Upper lobe of left lung (tissue), 6 donors: ENCODE measurements at places on chromosomes 3 and 15.

DNA sequence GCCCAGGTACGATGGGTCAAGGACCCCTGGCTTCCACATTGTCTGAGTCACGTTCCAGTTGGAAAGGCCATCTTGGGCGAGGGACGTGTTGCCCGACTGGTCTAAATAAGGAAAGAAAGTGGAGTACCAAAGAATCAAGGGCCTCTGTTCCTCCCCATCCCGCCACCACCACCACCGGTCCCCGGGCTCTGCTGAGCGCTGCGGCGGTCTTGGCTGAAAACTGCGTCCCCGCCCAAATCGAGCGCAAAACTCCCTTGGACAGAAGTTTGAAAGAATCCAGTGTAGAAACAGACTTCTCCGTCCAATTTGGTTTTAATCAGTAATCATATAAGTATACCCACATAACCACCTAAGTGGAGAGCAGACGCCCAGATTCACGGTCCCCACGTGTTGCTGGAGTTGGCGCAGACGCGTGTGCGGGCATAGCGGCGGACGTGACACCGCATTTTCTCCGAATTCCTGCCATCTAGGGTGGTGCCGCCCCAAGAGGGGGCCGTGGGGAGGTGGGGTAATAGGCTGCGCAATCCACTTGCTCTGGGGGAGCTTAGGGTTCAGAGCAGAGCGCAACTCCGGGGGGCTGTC is 243.8 kb upstream of the TOPAZ1 start:
- DNase-seq, result peak; percentile 54

DNA sequence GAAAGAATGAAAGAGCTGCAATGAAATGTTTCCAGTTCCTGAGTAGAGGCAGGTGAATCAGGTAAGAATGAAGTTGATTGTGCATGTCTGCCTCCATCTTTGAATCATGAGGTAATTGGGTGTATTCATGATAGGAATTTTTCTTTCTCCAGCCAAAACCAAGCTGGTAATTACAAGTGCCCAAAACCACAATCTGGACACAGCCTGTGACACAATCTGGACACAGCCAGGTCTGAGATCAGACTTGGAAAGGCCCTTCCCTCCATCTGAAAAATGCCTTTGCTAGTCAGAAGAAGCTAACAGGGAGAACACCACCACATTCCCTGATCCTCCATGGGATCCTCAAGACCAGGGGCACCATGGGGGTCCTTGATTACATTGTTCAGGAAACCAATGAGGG is 338.5 kb upstream of the THBS1 start:
- DNase-seq, result no peak

GRCh38 chr3:136690599-136690998 is 61.6 kb downstream of the STAG1 start:
- no peak for DNase-seq

GRCh38 chr3:195020921-195021320 is 250.0 kb downstream of the XXYLT1 start:
- DNase-seq, result no peak

DNA sequence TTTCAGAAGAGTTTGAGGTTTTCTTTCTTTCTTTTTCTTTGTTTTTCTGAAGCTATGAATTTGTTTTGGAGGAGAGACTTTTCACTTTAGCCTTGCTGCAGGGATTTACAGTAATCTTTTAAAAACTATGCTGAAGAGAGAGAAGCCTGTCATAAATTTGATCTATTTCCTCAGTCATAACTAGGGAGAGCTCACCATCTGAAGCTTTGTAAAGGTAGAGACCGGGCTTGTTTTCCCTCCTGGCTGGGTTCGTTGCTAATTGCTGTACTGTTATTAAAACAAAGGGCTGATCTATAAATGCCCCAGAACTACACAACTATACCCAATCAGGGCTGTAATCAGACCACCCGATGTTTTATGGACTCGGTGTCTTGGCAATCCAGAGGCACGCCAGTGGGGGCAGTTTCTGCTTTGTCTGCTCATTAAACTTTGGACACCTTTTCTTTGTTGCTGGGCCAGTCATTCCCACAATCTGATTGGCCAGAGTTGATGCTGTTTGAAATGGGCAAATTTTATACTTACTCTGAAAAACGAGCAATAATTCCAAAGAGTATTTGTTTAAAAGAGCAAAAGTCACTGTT is 164.3 kb downstream of the CACNA1D start:
- no peak for DNase-seq

DNA sequence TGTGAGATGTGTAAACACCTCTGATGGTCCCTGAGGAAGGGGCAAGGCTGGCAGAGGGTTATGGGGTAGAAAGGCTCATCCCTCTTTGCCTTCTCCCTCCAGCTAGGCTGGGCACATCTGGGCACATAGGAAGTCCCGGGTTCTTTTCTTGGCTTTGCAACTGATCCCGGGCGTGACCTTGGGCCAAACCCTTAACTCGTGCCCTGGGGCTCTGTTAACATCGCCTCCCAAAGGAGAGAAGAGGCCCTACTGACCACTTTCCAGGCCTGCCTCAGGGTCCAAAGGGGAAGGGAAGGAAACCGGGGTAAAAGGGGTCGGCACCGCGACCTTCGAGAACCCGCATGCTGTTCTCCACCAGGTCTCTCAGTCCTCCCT is 549 bp downstream of the C3orf18 start:
- no peak for DNase-seq

- no peak for DNase-seq
These were observed 15.2 kb downstream of the GK5 start for GRCh38 chr3:142210144-142210543.

DNA sequence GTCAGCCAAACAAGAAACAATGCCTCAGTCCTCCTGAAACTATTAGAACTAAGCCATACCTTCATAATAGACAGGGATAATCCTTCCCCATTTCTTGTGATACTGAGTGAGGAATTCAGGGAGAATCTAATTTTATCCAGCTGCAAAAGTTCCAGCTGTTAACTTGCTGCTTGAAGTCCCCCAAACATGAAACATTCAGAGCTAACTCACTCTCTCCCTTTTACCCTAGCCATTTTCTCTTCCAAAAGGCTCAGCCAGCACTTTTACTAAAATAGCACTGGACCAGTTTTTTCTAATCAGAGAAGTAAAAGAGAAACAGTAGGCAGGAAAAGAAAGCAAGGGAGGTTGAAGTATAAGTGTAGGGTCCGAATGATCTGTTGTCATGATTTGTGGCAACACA is 268.1 kb downstream of the TAFA4 start:
- DNase-seq, result no peak

GRCh38 chr3:111616417-111617105 is 21.4 kb upstream of the ZBED2 start:
- DNase-seq, result peak; percentile 42

DNA sequence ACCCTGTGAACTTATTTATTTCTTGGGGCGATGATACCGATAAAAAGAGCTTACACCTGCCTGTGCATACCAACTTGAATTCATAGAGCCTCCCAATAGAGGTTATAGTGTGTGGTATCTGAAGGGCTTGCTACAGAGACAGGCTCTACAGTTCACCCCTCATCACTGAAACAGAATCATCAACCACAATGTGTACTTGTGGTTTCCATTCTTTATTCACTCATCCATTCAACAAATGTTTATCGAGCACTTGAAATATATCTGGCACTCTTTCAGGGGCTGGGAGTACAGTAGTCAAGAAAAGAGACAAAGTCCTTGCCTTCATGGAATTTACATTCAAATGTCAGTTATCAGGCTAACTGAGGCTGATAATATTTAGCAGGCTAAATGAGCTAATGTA is 134.4 kb upstream of the SKOR1 start:
- DNase-seq, result no peak

DNA sequence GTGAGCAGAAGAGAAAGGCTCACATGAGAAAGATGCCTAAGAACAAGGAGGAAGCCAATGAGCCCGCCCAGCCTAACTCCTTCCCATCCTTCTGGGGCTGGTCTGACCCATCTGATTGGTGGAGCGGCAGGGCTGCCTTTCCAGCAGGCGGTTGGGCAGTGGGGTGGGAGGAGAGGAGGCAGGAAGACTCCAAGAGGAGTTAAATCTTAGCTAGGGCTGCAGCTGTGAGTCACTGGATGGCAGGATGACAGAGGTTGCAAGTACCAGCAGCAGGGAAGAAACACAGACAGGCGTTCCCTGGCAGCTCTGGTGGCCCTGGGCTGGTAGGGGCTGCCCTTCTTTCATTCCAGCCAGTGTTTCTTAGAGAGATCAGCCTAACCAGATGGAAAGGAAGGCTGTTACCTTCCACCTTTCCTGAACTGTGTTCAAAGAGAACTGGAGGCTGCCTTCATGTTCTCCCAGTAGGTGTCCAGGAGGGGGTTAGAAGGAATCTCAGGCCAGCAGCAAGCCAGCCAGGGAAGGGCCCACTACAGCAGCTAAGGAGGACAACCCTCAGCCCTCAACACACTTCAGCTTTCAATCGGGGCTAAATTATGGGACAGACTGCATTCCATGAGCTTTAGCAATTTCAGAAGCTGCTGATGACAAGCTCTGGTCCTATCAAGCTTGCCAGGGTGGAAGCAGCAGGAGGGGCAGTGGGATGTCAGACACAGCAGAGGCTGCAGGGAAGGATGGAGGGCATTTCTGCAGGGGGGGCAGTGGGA is 50.3 kb downstream of the CHSY1 start:
- peak; percentile 42 for DNase-seq

GRCh38 chr3:184594371-184595001 is 32.9 kb downstream of the EPHB3 start:
- no peak for DNase-seq

GRCh38 chr3:7392206-7392605 is 531.3 kb downstream of the GRM7 start:
- DNase-seq, result no peak

DNA sequence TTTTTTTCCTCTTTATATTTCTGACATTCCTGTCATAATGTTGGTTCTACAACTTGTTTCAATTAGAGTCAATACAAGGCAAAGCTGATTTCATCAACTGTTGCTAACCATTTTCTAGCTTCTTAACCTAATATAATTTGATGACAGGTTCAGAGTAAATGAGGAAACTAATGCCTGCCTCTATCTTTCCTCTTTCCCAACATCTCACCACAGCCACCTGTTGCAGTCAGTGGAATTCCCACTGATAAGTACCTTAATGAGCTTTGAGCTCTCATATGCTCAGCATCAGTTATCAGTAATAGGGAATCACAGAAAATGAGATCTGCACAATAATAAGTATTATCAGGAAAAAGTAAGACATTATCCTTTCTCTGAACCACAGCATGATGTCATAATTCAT is 241.9 kb downstream of the MEIS2 start:
- DNase-seq, result no peak

DNA sequence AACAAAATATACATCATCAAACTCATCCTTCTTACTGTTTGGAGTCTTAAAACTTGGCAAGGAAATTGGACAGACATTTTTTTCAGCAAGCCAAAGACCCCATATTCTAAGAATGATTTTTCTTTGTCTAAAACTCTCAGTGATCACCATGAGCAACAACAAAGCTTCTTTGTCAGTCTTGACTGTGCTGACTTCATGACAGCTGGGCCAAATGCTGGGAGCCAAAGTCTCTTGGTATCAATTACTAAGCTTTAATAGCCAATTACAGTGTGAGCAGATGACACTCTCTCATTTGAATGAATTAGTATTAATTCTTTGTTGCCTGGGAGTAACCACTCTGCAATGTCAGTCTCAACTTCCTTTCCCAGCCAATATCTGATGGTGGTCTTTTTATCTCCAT is 48.1 kb upstream of the GK5 start:
- DNase-seq, result no peak

DNA sequence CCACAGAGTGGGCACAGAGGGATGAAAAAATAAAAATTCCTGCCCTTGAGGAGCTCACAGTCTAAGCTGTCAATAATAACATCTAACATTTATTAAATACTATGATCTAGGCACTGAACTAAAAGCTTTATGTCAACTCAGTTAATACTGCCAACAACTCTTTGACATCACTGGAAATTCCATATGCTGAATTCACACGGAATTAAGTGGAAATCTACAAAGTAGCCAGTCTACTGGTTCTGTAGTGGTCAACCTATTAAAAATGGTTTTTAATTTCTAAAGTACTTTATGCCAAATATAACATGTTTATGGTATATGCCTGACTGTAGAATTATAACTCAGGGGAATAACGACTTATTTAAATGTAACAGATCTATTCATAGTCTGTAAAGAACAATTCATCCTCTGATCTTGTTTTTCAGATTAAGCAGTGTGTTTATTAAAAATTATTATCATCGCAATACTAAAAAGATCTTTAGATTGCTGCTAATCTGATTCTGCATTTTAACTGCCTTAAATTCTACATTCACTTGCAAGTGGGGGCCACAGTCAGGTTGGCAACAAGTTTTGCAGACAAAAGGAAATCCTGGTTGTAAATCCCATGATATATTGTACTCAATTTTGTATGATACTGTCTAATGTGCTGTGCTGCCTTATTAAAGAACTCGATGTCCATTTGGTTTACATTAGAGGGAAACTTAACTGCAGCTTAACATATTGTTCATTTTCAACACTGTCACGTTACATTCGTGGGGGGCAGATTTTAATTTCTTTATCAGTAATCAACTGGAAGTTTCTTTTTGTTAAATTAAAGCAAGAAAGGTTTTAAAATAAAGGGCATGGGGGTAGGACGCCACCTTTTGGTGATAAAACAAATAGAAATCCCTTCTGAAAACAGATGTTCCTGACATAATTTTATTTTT is 2.6 kb upstream of the FOXP1 start:
- DNase-seq, result no peak

- peak; percentile 77 for DNase-seq
These were observed 11.6 kb downstream of the EPB42 start for GRCh38 chr15:43209059-43209824.

GRCh38 chr3:190443257-190443656 is 6.4 kb downstream of the TMEM207 start:
- DNase-seq, result no peak

DNA sequence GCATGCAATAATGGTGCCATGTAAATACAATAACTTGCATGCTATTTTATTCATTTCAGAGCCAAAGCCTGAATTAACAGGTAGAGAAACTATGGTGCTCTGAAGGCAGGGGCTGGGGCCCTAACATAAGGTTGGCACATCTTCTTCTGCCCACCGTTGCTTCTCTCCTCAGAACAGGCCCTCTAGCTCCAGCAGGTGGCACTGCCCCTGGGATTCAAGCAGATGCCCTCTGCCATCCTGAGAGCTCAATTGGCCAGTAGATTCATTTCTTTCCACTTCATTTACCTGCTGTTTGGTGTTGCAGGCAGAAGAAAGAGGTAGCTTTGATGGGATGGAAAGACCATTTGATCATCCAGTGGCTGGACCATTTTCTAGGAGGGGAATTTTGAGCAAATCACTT is 130.5 kb downstream of the FOXB1 start:
- no peak for DNase-seq

GRCh38 chr3:173140986-173141385 is at the start of gene SPATA16:
Gene SPATA16 (minus strand): TSS chr3:173141235. CDS start chr3:173117731, 23,504 bp downstream.
- DNase-seq, result no peak

- DNase-seq, result no peak
These were observed 254.7 kb downstream of the SOX2 start for GRCh38 chr3:181966393-181966792.
